ENCODE measurements at places on chromosomes 13 and 19.

GRCh38 chr13:104460554-104460953, 1394.3 kb upstream of the SLC10A2 start:
- no peak for DNase-seq

GRCh38 chr13:111111376-111111937, 3.7 kb upstream of the ARHGEF7 start:
- no peak for DNase-seq

GRCh38 chr13:79187917-79188690, 218.0 kb downstream of the RBM26 start:
- DNase-seq = no peak

DNA sequence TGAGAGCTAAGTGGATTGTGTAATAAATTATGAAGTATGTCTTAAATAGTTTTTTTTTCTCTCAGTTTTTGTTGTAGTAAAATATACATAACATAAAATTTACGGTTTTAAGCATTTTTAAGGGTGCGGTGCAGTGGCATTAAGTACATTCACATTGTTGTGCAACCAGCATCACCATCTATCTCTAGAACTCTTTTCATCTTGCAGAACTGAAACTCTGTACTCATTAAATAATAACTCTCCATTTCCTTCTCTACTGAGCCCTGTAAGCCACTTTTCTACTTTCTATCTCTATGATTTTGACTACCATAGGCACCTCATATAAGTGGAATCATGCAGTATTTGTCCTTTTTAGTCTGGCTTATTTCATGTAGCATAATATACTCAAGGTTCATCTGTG, 87.1 kb downstream of the GJA3 start:
- no peak for DNase-seq

GRCh38 chr13:99812625-99813024, 158.9 kb downstream of the ZIC5 start:
- no peak for DNase-seq

DNA sequence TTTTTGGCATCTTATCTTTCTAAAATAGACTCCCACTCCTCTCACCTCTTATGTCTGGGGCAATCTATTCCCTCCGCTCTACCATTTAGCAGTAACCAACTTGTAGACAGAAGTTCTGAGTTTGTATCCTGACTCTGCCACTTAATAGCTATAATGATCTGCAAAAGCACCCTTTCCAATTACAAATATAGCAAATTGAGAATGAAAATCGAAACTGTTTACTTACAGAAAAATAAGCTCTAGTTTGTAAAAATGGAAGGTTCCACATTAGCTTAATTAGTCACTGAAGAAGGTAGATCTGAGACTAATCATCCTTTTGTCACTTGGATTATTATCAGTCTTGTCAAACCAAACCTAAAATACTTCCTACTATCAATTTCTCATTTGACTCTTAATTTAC, 409.3 kb downstream of the DIAPH3 start:
- no peak for DNase-seq

DNA sequence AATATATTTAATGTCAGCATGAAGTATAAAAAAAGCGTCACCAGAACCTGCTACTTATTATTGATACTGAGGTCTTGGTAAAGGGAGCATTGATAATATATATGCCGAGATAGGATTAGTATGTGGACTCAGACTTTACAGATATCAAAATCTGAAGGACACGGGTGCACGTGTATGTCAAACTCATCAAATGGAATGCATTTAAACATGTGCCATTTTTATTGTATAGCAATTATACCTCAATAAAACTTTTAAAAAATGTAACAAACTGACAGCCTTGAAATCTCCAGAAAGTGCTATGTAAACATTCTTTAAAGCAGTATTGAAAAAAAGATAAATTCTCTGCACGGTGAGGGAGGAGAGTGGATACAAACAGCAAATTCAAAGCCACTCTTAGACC, 157.9 kb downstream of the RNF17 start:
- no peak for DNase-seq

- no peak for DNase-seq
Measured at GRCh38 chr13:112623051-112623711, 35.2 kb upstream of the TUBGCP3 start.

DNA sequence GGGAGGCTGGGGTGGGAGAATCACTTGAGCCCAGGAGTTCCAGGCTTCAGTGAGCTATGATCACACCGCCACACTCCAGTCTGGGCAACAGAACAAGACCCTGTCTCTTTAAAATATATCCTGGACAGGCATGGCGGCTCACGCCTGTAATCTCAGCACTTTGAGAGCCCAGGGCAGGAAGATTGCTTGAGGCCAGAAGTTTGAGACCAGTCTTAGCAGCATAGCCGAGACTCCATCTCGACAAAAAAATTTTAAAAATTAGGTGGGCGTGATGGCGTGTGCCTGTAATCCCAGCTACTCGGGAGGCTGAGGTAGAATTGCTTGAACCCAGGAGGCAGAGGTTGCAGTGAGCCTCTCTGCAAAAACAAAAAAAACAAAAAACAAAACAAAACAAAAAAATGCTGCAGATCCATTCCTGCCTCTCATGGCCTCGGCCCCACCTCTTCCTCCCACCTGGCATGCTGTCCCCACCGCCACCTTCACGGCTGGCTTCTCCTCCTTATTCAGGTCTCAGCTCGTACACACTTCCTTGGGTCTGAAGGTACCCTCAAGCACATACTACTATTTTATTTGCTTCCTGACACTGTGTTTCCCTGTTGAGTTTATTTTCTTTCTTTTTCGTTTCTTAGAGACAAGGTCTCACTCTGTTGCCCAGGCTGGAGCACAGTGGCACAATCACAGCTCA, 5.3 kb downstream of the RFX1 start:
- no peak for DNase-seq

- DNase-seq = no peak
Measured at GRCh38 chr13:79359064-79359463, 47.0 kb downstream of the RBM26 start.

- no peak for DNase-seq
Measured at GRCh38 chr19:19202707-19203011, 555 bp downstream of the NR2C2AP start.

GRCh38 chr13:72253754-72254153, 386.8 kb upstream of the DACH1 start:
- DNase-seq = no peak

- no peak for DNase-seq
Measured at GRCh38 chr13:21932996-21933395, 262.1 kb downstream of the FGF9 start.

DNA sequence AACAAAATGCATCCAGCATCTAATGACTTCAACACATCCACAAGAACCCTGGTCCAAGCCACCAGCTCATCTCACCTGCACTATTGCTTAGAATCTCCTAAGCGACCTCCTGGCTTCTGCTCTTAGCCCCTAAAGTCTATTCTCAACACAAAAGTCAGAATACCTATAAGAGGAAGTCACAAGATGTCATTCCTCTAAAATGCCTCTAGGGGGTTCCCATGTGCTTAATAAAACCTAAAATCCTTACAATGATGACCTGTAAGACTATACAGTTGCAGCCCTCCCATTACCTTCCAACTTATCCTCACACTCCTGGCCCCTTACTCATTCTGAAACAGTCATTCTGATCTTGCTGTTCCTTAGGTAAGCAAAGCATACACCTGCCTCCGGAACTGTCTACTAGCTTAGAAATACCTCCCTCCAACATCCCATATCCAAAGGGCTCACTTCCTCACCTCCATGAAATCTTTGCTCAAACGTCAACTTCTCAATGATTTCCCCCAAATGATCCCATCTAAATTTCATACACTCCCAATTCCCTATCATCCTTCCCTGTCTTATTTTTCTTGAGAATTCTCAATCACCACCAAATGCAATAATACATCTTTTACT, 10.0 kb downstream of the ATP7B start:
- no peak for DNase-seq

- DNase-seq = no peak
Measured at GRCh38 chr19:42363614-42364346, 26.3 kb downstream of the CNFN start.

DNA sequence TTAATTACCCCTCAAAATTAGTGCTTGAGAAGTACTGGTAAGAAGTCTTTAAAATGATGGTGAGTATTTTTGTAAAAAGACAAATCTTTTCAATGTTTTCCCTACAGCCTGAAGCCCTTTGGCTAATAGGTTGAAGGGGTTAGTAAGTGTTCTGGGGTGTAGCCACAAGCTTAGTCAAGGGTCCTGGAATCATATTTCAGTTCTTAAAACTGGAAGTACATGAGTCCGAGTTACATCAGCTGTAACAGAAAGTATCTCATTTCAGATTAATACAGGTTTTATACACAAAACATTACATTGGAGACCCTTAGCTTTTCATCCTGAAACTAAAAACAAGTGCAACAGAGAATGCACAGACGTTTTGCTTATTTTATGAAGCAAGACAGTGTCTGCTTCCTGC, 52.7 kb upstream of the TEX29 start:
- no peak for DNase-seq

DNA sequence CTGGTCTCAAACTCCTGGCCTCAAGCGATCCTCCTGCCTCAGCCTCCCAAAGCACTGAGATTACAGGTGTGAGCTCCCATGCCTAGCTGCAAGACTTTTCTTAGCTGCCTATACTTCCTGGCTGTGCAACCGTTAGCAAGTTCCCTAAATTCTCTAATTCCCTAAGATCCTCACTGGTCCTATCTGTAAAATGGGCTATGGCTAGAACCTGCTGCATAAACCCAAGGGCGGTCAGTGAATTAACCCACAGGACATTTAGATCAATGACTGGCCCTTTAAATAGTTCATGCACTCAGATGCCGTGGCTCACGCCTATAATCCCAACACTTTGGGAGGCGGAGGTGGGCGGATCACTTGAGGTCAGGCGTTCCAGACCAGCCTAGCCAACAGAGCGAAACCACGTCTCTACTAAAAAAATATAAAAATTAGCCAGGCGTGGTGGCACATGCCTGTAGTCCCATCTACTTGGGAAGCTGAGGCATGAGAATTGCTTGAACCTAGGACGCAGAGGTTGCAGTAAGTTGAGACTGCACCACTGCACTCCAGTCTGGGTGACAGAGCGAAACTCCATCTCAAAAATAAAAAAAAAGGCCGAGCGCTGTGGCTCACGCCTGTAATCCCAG, 4.1 kb upstream of the C19orf53 start:
- DNase-seq = no peak

DNA sequence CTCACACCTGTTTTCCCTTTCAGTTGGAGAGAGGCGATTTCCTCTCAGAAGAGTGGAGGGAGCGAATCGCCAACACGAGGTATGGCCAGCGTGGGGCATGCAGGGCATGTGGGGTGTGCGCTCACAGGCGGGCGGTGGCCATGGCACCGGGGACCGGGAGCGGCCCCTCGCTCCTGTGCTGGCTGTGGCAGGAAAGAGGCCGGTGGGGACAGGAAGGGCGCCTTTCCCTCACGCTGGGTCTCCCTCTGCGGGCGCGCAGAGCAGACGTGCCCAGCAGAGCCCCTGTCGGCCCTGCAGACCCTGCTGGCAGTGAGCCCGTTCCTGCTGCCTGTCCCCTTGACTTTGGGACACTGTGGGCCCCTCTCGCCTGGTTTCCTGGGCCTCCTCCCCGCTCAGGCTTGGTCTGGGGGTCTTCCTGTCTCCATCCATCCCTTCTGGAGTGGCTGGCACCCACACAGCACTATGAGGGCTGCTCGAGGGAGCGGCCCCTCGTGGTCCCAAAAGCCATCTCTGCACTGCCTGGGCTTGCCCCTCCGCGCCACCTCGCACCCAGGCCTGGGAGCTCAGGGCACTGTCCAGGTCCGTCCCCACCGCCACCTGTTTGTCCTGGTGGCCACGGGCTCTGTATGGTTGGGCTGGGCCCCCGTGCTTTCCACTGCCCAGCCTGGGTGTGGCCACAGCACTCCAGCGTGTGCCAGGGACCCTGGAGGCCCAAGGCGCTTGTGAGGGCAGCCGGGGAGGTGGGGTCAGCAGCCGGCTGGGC, 36.1 kb downstream of the PLEKHJ1 start:
- DNase-seq = no peak

DNA sequence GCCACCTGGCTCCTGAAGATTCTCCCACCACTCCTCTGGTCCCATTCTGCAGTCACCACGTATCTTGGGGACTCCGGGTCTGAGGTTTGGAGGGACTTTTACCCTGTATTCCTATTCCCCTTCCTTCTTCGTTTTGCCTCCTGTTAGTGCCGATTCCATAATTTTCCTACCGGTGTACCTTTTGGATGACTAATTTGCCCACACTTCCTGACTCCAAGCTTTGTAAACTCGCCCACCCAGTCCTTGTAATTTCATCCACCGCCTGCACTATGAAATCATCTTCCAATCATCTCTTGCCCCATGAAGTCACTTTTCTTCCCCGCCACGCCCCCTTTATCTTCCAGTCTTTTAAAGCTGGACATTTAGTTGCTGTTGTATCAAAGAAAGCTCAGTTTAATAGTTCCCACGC, 572 bp downstream of the UCHL3 start:
- DNase-seq = no peak

DNA sequence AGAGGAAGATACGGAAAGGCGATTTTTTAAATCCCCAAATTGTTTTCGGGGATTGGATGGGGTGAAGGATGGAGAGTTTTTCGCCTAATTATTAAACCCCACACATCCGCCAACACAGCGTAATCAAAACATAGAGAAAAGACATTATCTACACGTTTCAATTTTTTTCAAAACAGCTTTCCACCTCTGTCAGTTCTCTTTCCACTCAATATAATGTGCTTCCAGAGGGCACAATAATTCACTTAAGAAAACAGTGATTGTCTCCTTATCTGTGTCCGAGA, 435 bp upstream of the OBI1 start:
- DNase-seq = no peak

- DNase-seq = no peak
Measured at GRCh38 chr13:101327871-101328270, 88.4 kb downstream of the NALCN start.

DNA sequence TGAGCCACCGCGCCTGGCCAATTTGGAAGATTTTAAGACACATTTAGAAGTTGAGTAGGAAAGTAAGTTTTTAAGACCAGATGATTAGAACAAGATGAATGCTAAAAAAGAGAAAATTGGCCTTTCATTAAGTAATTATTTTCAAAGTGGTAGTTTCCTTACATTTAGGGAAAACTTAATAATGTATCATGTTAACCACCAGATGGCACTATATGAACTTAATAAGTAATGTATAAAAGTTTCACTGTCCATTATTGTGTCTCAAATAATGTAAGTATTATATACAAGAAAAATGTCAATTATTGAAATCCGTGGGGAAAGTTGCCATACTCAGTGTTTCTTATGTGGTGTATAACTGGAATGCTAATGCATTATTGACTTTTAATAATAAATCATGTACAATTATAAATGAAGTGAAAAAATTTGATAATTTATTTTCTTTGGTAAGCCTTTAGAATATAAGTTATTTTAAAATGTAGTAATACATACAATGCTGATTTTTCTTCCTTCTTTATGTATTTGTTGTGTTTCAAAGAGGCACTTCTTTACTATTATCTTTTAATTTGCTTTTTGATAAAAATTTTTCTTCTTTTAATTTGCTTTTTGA, 29.2 kb downstream of the COG6 start:
- no peak for DNase-seq

GRCh38 chr19:45976178-45976577, 2.5 kb upstream of the NOVA2 start:
- DNase-seq = no peak

- no peak for DNase-seq
Measured at GRCh38 chr19:49681830-49682229, 4.8 kb downstream of the PRMT1 start.

Data from H1 (cell line).